Right kidney (tissue), 9 donors: ENCODE measurements at places on chromosomes 1 and 21.

GRCh38 chr21:22536509-22536908, 1538.3 kb downstream of the NCAM2 start:
- DNase-seq = no peak

DNA sequence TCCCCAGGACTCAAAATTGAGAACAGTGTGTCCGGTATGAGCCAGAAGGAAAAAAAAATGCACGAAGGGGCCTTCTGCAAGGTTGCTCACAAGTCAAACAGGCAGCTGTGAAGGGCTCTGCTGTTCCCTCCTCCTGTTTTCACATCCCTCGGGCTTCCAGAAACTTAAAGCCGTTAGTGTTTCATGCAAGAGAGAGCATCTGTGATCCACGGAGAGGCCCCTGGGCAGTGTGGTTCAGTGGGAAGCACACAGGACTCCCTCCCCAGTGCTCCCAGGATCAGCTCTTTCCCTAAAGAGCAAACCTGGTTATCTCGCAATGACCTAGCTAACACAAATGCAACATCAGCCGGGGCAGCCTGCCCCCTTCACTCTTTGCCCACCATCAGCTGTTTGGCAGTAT, 2.9 kb upstream of the MATN1 start:
- DNase-seq = no peak

GRCh38 chr1:216723274-216723780, at the start of gene ESRRG:
Gene ESRRG (minus strand): TSS chr1:216723429. CDS start chr1:216723299, 130 bp downstream.
- DNase-seq = peak; percentile 74

DNA sequence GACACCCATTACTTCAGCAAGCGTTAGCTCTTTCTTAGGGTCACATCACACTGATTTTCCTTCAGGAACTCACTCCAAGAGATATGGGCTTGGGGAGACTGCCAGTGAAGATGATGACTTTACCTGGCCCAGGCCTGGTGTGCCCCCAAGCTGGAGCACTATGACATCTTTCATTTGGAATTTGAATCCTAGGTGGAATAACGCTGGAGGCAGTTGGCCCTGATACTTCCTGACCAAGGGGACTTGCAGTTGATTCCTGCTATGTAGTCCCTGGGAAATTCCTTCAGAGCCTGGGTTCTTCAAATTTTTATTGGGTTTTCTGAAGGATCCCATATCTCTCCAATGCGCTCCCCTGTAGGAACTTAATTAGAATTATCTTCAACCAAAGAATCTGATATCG, 114.9 kb upstream of the GUCA2B start:
- DNase-seq = no peak

GRCh38 chr1:109625601-109626560, 6.2 kb downstream of the AMPD2 start:
- DNase-seq = no peak

DNA sequence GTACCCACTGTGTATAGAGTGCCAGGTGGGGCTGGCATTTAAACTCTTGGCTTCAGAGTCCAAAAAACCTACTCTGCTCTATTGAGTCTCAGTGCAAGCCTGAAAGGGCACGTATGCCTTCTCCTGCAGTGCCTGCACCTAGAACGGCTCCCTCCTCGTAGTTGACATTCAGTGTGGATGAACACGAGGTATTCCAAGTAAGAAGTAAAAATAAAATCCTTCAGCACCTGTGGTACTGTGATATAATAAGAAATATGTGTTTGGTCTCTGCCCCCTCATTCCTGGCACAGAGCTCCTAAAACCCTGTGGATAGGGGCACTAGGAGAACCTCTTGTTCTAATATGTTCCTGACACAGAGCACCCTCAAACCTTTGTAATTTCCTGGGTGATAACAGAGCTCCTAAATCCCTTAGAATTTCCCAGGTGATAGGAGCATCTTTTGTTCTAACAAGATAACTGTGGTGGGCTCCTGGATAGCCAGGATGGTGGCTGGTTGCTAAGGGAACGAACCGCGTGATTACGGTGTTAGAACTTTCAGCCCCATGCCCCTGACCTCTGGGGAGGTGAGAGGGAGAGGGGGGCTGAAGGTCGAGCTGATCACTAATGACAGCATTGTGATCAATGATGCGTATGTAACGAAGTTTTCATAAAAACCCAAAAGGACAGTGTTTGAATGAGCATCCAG, 16.8 kb downstream of the UCK2 start:
- DNase-seq = no peak

DNA sequence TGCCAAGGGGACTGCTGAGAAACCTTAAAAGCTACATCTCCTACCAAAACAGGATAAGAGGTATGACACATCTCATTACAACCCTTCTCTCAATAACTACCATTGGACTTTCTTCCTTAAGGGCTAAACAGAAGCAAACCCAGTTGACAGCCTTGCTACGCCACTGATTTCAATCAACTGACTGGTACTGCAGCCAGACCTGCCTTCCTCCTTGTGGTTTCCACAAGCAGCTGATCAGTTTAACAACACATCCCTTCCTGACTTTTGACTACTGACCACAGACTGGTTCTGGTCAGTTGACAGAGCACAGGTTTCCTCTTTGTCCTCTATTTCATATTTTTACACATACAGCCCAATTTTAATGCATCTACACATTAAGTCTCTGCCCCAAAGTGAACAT, 108.8 kb downstream of the ADAMTS1 start:
- no peak for DNase-seq

GRCh38 chr1:232613752-232614381, 16.1 kb downstream of the SIPA1L2 start:
- DNase-seq = peak; percentile 19

GRCh38 chr1:88774151-88774556, 90.1 kb downstream of the PKN2 start:
- DNase-seq = no peak

- peak; percentile 83 for DNase-seq
Observed at GRCh38 chr1:88462488-88463261, 221.4 kb upstream of the PKN2 start.

- peak; percentile 41 for DNase-seq
Observed at GRCh38 chr1:75136921-75137641, 2.9 kb downstream of the LHX8 start.
